ENCODE measurements at places on chromosomes 2 and 18.

DNA sequence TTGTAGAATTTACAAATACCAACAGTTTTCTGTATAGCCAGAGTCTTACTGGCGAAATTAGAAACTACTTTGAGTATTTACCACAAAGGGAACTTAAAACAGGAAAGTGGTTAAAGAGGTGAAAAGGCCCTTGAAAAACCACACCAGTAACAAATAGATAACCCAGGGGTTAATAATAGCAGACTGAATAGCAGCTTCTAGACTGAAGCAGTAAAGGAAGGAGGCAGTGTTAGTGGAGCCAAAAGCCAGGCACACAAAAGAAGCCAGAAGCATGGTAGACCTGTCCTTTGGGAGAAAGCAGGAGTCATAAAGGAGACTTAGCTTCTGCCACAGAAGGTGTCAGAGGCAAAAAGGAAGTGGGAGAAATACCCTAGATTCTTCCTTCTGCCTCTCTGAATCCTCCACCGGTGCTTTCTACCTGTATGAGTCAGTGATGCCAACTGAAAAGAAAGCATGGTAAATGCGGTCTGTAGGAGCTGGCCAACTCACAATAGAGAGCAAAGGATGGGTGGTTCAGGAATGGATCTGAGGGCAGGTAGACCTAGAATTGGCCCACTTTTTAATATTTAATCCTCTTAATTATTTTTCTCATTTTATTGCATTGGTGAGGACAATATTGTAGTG is 97.3 kb downstream of the ARL6IP6 start:
- DNase-seq = no peak

DNA sequence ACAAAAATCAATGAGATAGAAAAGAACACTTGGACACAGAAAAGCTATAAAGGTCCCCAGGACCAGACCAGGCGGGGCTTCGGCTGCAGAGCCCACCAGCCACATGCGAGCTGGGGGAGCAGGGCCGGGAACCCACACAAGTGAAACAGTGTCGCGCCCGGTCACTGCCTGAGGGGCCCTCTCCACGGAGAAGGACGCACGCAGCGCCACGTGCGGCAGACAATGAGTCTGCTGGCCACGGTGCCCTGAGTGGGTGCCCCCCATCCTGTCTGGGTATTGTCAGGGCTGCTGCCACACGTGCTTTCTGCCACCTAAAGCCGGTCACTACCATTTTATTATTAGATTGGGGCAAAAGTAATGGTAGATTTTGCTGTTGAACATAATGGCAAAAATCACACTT is 207.9 kb upstream of the HDAC4 start:
- no peak for DNase-seq

- DNase-seq = no peak
Observed at GRCh38 chr2:190031969-190032618, 30.4 kb downstream of the MSTN start.

DNA sequence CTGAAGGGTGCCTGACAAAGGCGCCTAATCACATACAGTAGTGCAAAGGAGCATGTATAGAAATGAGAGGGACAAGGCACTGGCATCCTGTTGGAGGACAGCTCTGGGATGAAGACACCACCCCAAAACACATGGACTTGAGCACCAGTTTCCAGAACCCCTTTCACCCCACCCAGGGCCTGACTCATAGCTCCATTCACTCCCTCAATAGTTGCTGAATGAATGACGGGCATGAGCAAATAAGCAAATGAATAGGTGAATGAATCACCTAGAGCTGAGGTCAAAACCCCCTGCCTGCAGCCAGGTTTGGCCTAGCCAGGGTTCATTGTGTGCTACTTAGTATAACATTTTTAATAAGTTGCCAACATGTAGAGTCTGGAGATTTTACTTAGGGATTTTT is 66.3 kb downstream of the NRP2 start:
- no peak for DNase-seq

DNA sequence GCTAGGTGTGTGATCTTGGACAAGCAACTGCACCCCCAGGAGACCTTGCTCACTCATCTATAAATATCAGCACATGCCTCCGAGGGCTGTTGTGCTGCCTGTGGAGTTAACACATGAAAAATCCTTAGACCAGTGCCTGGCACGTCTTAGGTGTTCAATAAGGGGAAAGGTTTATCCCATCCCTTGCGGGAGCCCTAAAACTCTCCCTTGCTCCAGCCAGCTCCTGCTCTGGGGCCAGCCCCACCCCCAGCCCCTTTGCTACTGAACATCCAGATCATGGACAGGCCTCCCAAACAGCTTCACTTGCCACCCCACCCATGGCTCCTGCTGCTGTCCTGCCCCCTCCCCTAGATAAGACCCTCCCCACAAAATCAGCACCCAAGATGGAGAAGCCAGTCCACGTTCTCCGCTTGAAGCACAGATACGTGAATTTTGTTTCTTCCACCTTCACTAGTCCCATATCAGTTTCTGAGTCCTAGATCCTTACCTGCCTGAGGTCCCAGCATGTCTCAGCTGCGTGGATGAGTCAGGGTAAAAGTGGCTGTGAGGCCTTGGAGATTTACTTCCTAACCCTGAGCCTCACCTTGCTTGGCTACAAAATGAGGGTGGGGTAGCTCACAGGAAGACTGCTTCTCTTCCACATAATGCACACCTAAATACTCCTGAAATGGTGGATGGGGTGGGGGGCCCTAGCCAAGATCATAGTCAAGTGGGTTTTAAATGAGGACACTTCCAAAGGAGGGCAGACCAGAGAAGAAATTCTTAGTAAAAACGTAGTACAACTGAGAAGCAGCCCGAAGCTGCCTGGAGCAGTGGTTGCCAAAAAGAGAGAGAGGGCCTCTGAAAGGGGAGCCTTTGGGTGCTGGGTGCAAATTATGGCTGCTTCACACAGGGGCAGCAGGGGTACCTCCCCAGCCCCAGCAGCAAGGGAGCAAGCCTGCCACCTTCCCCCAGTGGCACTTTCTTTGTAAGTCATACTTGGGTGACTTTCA is 40.4 kb downstream of the C1QL2 start:
- no peak for DNase-seq

DNA sequence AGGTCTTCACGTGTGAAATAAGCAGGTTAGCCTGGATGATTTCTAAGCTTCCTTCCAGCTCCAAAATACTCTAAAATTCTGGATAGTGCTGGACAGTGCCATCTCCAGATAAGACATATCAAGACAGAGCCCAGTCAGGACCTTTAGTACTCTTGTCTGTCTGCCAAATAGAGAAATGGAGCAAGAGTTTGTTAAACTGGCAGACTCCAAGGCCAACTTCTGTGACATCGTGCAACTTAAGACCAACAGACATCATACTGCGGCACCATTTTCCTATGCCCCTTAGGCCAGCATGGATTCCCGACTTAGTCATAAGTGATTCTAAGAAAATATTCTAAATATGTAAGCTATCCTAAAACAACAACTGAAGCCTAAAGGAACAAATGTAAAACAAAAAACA is 118.6 kb downstream of the RBMS1 start:
- no peak for DNase-seq

DNA sequence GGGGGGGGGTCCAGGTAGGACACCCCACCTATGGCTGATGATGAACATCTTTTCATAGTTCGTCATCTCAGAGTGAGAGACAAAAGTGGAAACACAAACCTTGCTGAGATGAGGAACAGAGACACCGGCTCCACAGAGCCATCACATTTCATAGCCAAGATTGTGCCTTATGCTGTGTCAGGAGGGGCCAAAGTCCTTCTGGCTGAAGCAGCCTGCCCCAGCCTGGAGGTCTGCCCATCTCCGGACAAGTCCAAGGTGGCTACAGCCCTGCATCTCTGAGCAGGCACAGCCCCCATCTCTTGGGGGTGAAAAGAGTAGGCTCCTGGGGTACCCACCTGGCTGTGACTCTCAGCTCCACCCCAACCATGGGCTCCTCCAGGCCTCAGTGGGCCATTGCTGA is 70.3 kb downstream of the ZBTB7C start:
- no peak for DNase-seq
